ENCODE measurements at places on chromosomes 16 and 17. TPM values are rescaled to one million over a fixed set of nuclear protein-coding genes. Genes with fewer than 3 reads are reported as not detected.

DNA sequence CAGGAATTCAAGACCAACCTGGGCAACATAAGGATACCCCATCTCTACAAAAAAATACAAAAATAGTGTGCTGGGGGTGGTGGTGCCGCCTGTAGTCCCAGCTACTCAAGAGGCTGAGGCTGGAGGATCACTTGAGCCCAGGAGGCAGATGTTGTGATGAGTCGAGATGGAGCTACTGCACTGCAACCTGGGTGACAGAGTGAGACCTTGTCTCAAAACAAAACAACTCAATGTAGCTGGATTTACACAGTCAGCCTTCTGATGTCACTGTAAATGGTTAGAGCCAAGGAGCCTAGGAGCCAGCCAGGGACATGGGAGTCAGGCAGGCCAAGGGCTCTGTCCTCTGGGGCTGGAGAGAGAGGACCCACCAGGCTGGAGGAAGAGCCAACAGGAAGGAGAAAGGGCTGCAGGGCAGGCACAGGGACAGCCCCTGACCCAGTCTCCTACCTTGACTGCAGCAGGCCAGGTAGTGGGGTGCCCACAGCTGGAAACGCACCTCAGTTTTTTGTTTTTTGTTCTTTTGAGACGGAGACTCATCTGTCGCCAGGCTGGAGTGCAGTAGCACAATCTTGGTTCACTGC is 8.4 kb downstream of the CDIPT start:
- DNase-seq: no peak

- no peak for DNase-seq
These were observed 15.7 kb upstream of the RNF222 start for GRCh38 chr17:8413328-8413727.

GRCh38 chr17:1736348-1737281 is 6.1 kb upstream of the SERPINF2 start:
- no peak for DNase-seq

DNA sequence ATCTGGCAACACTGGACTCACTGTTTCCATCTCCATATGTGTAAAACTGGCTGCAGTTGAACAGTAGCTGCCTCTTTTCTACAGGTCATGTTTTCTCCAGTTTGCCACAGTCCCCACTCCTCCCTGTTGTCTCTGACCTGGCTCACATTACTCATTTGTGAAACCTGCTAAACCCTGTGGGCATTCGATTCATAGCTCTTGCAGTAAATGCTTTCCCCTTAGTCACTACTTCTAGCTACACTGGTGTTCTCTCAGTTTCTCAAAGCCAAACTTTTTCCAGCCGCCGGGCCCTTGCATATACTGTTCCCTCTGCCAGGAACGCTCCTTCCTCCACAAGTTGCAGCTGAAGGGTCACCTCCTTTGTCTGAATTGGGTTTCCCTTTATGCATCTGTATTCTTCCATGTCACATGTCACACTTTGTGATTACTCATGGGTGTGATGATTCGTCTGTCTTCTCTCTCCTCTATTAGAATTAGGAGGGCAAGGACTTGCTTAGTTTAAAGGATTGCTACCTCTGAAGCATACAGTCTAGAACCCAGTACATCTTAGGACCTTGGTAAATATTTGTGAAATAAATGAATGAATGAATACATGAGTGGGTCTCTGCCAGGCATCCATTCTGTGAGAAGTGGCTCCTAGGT is 15.0 kb upstream of the MT4 start:
- no peak for DNase-seq

Gene ABCA9
- 0.16 TPM for total RNA-seq

Gene CES3
- 1.5 TPM for total RNA-seq

Gene PRSS33
- not detected for total RNA-seq

Gene MEIOB
- 0.16 TPM for total RNA-seq
